ENCODE measurements at places on chromosomes 6 and 20.

DNA sequence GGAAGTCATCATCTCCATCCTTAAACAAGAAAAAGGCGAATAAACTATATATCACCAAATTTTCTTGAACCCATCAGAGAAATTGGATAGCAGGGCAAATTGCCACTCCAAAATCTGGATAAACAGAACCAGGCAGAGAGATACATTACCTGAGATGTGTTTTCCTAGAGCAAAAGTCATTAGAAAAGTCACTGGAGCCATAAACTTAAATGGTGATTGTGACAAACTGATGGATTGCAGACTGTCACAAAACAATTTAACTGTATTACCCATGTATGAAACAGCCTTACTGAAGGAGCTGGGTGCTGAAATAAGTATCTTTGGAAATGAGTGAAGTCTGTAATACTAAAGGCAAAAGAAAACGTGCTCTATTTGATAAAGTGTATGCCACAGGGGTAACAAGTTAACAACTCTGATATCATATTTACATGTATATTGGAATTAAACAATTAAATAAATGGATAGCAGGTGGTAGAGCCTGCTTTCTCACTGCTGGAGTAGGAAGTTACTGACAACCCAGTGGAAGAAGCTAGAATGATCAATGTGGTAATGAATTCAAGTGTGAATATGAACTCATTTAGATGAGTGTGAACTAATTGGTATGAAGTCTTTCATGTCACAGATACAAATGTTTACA, 186.9 kb downstream of the LMBRD1 start:
- DNase-seq = no peak

DNA sequence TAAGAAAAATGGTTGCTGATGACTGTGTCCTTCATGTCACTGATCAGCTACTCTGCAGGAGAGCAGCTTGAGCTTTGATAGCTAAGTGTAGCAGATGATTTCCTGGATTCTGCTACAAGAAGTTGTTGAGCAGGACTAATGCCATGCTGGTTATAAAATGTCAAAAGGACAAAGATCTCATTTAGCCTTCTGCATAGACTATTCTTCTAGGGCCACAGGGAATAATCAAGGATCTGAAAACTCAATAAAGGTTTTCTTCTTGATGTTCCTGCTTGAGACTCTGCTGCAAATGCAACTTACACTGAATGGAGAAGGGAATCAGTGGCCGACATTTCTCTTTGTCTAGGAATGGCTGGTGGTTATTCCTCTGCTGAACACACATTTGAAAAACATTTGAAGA, 360.3 kb upstream of the PTCHD4 start:
- DNase-seq = no peak

DNA sequence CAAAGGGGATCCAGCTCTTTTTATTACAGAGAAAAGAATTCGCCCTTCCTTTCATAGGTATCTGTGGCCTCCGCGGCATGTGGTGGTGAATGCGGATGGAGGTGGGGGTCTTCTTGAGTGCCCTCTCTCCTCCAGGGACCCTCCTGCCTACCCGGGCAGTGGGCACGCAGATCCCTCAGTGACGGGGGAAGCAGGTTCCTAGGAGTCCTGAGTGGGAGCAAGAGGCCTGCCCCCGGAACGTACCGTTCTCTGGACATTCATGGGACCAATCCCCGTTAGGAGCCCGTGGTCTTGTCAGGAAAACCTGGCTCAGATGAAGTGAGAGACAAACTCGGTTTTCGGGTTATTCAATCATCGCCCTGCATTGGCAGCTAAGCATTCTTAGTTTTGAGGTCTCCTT, 56.4 kb downstream of the SMOC2 start:
- DNase-seq = no peak

DNA sequence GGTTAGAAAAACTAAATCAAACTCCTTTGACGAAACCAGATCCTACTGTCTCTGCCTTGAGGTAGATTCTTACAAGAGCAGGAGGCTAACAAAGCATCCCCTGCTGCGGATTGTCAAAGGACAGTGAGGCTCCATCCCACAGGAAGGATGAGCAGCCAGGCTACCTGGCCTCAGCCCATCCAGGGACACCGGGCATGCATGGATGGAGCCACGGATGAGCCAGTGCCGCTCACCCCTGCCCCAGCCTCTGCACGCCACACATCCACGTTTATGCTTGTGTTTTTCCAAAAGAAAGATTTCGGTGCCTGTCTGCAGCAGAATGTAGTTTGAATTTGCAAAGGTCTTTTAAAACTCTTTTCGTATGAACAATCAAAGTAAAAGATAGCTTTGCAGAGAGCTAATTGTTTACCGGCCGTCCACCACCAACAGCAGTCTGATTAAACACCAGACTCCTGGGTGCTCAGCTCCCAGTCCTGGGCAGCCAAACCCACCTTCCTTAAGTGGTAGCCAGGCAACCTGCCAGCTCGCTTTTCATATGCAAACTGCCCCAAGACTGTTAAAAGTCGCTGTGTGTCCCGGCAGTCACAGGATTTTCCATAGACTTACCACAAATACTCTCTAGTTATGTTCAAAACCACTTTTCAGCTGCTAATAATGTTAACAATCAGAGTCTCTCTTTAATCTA, 999 bp downstream of the THBS2 start:
- no peak for DNase-seq

DNA sequence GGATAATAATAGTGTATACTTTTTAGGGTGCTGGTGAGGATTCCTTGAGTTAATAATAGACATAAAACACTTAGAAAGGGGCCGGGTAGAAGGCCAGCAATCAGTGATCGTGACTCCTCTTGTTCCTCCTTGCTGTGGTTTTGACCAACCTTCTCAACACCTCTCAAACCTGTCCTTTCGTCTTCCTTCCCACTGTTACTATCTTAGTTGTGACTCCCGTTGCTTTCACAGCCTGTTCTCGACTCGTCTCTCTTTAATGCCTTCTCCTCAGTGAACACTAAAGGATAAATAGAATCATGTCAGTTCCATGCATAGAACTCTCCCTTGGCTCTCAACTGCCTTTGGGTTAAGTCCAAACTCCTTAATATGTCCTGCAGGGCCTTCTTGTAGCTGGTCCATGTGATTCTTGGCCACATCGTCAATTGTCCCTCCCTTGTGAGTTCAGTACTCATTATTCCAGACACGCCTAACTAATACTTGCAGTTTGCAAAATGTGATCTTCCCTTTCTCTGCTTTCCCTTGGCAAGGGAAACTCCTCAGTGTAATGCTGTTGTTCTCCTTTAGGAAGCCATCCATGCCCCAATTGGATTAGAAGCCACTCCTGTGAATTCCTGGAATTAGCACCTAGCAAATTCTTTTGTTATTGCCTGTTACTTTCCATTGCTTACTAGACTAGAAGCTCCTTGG, 164.9 kb downstream of the UTRN start:
- DNase-seq = no peak

- no peak for DNase-seq
These were observed 9.0 kb downstream of the TPBG start for GRCh38 chr6:82372656-82373055.

- no peak for DNase-seq
These were observed 552.4 kb downstream of the RFPL4B start for GRCh38 chr6:112899541-112899940.

DNA sequence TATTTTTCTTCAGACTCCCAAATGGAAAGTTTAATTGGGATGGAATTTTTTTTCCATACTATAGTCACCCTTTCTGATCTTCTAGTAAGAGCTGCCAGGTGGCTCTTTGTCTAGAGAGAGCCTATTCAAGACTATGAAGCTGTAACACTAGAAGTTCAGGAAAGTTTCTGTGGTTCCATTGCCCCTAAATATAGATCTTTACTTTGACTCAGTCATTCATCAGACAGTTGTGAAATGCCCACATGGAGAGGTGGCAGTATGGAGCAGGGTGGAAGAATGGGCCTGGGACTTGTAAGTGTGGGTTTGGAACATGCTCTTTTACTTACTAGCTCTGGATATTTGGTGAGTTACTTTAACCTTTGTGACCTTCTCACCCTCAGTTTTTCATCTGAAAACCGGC, 87.8 kb downstream of the CTNNBL1 start:
- DNase-seq = no peak

DNA sequence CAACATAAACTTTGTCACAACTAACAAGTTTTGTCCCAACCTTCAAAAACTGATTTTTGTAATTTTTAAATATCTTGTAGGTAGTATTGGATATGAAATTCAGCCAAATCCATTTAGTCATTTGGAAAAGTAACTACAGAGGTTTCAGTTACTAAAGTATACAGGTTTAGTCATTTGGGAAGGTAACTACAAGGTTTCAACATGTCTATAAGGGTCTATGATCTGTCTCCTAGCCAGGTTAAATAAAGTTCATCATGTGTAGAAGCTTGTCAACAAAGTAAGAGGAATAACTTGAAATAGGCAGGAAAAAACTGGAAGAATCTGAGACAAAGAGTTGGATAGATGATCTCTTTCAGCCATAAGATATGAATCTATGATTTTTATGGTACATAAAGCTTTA, 229.8 kb downstream of the COL12A1 start:
- no peak for DNase-seq

DNA sequence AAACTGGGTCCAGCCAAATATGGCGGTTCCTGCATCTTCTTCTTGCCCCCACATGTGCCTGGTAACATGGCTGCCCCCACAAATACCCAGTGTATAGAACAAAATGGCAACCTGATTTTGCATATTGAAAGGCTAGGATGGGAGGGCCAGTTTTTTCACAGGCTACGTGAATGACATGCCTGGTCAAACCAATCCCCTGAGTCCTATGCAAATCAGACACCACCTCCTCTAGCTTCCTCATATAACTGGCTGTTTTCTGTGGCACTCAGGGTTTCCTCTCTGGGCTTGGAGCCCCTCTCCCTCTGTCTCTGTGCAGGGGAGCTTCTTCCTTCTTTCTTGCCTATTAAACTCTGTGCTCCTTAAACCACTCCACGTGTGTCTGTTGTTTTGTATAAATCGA, 372.1 kb downstream of the KIF16B start:
- peak; percentile 6 for DNase-seq

DNA sequence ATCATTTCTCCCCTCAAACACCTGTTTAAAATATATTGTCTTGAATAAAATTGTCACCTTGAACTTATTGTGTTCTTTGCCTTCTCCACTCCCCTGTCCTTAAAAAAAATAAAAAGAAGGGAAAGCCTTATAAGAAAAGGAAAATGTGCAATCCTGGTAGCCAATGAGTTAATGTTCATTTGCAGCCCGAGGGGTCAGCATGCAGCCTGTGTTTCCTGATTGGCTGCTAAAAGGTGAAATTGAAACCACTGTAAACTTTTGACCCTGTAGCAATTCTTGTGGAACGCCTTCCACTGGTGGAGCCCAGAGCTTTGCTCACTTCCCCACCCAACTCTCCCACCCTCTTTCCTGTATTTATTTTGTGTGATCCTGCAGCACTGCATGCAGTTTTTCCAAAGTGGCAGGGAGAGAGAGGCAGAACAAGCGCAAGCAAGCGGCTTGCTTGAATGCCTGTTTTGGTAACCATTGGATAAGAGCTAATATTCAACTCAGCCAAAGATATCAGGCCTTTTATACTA, 74.9 kb downstream of the NCOA3 start:
- peak; percentile 81 for DNase-seq

- no peak for DNase-seq
These were observed 84.4 kb downstream of the PKIB start for GRCh38 chr6:122694602-122695001.

DNA sequence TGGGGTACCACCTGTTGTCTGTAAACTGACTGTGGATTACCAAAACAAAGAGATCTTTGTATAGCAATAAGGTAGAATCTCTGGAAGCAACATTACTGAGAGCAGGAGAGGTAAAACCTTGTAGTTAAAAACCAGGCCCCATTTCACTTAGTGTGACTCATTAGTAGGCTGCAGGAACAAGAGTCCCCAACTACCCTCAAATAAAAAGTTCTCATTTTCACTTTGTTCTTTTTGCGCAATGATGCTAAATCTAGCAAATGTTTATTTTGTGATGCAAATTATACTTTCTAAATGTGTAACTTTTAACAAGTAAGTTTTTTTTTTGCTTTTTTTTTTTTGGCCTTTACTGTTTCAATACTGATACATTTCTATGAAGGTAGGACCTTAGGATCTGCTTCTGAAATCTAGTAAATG, 67.1 kb downstream of the ESF1 start:
- DNase-seq = no peak

DNA sequence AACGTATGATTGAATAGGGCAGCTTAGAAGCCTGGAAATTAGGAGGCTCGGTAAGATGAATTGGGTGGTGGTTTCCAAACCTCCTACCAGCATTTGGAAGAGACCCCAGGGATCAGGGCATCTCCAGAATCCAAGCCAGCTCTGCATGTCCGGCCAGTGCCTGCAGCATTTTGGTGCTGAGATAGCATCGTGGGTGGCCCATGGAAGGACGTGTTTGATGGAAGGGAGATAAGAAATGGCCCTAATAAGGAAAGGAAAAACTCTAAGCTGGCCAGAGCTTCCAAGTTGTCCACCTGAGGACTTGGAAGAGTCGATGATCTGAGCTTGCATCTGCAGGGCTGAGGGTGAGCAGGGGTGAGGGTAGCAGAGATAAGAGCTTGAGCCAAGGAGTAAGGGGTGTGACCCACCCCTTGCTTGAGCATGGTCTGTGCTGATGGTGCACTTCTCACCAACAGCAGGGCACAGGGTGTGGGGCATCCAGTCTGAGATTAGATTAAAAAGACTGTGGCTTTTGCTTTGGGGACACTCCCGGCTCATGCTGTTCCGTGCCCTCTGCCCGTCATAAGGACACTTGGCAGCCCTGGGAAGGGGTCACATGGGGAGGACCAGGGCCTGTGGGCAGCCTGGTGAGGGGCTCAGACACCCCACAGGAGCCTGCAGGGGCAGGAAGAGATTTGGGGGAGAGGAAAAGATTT, 213.2 kb downstream of the ERMARD start:
- no peak for DNase-seq

DNA sequence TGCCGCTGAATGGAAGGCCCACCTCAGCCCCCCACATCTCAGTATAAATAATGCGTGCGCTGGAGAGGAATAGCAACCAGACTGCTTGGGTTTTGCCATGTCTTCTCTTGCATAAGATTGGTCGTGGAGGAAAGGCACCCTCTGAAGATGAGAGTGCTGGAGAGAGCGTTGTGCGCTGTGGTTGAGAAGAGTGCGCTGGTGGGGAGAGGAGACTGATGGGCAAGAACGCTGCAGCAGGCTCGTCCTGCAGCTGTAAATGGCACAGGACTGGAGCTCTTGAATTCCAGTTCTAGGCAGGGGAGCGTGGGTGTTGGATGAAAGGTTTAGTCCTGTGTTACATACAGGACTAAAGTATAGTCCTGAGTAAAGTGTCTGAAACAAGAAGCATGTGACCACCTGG, 51.5 kb downstream of the RPRD1B start:
- no peak for DNase-seq

- DNase-seq = no peak
These were observed 2.5 kb downstream of the ZNF831 start for GRCh38 chr20:59165891-59166709.

GRCh38 chr20:49976542-49976941, 6.2 kb upstream of the SNAI1 start:
- DNase-seq = no peak

- DNase-seq = no peak
These were observed 41.2 kb downstream of the LYRM2 start for GRCh38 chr6:89597372-89597771.

- DNase-seq = no peak
These were observed 37.2 kb upstream of the PTPN1 start for GRCh38 chr20:50472693-50473664.

GRCh38 chr6:131322125-131322524, 186.9 kb downstream of the AKAP7 start:
- DNase-seq = no peak
